ENCODE measurements at places on chromosomes 1 and 21.

GRCh38 chr1:210620867-210621488 is 292.3 kb downstream of the HHAT start:
- no peak for DNase-seq

- DNase-seq: no peak
These were observed 53.2 kb upstream of the C1orf87 start for GRCh38 chr1:60126723-60127122.

- DNase-seq: no peak
These were observed 122.3 kb upstream of the CAMK1G start for GRCh38 chr1:209461168-209461567.

GRCh38 chr21:38716942-38717341 is 88.8 kb upstream of the ETS2 start:
- no peak for DNase-seq

GRCh38 chr1:162389971-162390370 is 8.4 kb downstream of the C1orf226 start:
- no peak for DNase-seq

- DNase-seq: no peak
These were observed 3.5 kb downstream of the DNMT3L start for GRCh38 chr21:44258056-44258725.

DNA sequence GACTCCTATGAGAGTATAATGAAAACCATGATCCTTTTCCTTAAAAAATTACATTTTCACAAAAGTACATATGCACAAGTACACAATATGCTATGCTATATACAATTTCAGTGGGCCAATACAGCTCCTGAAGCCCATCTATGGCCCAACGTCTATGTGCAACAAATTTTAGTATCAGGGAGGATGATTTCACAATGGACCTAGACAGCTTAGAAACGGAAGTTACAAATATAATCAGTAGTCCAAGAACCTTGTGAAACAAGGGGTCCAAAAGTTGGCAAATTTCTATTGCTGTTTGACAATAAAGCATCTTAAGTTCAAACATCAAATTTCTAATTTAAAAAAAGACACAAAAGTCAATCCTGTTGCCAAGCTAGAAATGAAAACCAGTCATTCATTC is 87.0 kb downstream of the DPYD start:
- no peak for DNase-seq

Measured in stimulated activated CD8-positive, alpha-beta memory T cell treated with anti-CD3 and anti-CD28 coated beads, Interleukin-15, amount 100 ng/mL, for 24 hours (primary cell).